Aorta (tissue), 5 donors: ENCODE measurements at places on chromosomes 6 and 20. TPM values are rescaled to one million over a fixed set of nuclear protein-coding genes. Genes with fewer than 3 reads are reported as not detected.

SLC24A3 gene
- total RNA-seq, result 23.9 TPM

HLA-DOA gene
- total RNA-seq, result 16.7 TPM

ARG1 gene
- total RNA-seq, result 0.87 TPM

DACT2 gene
- total RNA-seq, result not detected

SEMG2 gene
- not detected for total RNA-seq

TRIM31 gene
- total RNA-seq, result not detected

CLDN20 gene
- not detected for total RNA-seq

SYCP2 gene
- total RNA-seq, result 2.4 TPM

OR12D2 gene
- not detected for total RNA-seq

ASIP gene
- total RNA-seq, result not detected

PDYN gene
- not detected for total RNA-seq

COL9A1 gene
- total RNA-seq, result not detected

DDO gene
- 1.3 TPM for total RNA-seq

C4B gene
- total RNA-seq, result 149 TPM

DUSP15 gene
- 2.4 TPM for total RNA-seq

CRISP3 gene
- total RNA-seq, result not detected

RNGTT gene
- 12.8 TPM for total RNA-seq

BLTP3A gene
- total RNA-seq, result 11.1 TPM

COL19A1 gene
- 1.8 TPM for total RNA-seq

OR2B2 gene
- total RNA-seq, result not detected

ANKS1A gene
- 40.9 TPM for total RNA-seq

RAMACL gene
- 6.4 TPM for total RNA-seq

FHL5 gene
- 38.3 TPM for total RNA-seq

SYCP2L gene
- 2.0 TPM for total RNA-seq

SMAP1 gene
- 24.7 TPM for total RNA-seq

SLC16A10 gene
- 12.2 TPM for total RNA-seq

GGTLC1 gene
- not detected for total RNA-seq

CLIC5 gene
- total RNA-seq, result 3.7 TPM

ZSWIM3 gene
- 4.5 TPM for total RNA-seq

LST1 gene
- total RNA-seq, result 24.6 TPM

TFAP2D gene
- not detected for total RNA-seq

XKR7 gene
- not detected for total RNA-seq

NPBWR2 gene
- total RNA-seq, result not detected

SOBP gene
- 18.6 TPM for total RNA-seq

IL17F gene
- not detected for total RNA-seq

MTHFD1L gene
- 65.3 TPM for total RNA-seq

BANF2 gene
- not detected for total RNA-seq

MCM8 gene
- 4.7 TPM for total RNA-seq

DSP gene
- 4.1 TPM for total RNA-seq

TMEM14B gene
- total RNA-seq, result 51.9 TPM

LY6G6F gene
- total RNA-seq, result not detected

ALDH8A1 gene
- 1.6 TPM for total RNA-seq

CYP24A1 gene
- not detected for total RNA-seq

SRMS gene
- not detected for total RNA-seq

RGS19 gene
- 19.0 TPM for total RNA-seq

PGBD1 gene
- 6.7 TPM for total RNA-seq

MUCL3 gene
- not detected for total RNA-seq

IL17A gene
- total RNA-seq, result not detected

BPIFB4 gene
- total RNA-seq, result not detected

FERMT1 gene
- total RNA-seq, result 0.39 TPM
